CD4-positive, alpha-beta T cell treated with Interleukin-4 for 1 hour (primary cell): ENCODE measurements at places on chromosomes 5 and 9.

- DNase-seq: no peak
Observed at GRCh38 chr5:127003798-127004495, 26.4 kb downstream of the MARCHF3 start.

DNA sequence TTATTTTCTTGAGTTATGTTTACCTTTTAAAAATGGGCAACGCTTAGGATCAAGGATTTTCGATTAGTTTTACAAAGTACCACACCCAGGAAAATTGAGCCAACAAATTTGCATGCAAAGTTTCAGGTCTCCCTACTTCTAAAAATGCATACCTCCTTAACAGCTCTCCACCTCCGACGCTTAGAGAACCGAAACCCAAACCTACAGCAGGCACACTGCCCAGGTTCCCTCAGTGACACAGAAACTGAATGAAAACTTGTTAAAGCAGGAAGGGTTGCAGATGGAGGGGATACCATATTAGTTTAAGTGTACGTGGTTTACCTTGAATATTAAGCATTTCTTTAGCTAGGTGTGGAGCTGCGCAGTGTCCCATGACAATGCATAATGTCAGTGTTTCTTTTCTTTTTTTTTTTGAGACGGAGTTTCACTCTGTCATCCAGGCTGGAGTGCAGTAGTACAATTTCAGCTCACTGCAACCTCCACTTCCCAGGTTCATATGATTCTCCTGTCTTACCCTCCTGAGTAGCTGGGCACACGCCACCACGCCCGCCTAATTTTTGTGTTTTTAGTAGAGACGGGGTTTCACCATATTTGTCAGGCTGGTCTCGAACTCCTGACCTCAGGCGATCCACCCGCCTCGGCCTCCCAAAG is 1.6 kb upstream of the SUB1 start:
- peak; percentile 50 for DNase-seq

DNA sequence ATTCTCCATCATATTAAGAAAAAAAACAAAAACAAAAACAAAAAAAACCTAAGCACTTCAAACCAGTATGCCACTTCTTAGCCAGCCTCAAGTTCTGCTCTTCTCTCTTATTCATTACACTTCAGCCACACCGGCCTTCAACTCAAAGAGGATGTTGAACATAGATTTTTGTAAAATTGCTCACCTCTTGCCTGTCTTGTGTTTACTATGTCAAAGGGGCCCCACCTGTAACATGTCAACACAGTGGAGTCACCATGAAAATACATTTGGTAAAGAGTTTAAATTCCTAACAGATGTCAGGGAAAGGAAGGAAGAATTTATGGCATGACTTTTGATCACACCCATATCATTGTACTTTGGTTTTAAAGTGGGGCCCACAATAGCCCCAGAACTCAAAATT is 121.1 kb upstream of the GHR start:
- DNase-seq: no peak

GRCh38 chr9:102185962-102186361 is 447.5 kb upstream of the GRIN3A start:
- no peak for DNase-seq

- no peak for DNase-seq
Observed at GRCh38 chr5:135504376-135504775, 31.4 kb downstream of the NEUROG1 start.

- no peak for DNase-seq
Observed at GRCh38 chr5:108339220-108339619, 42.7 kb downstream of the FBXL17 start.

DNA sequence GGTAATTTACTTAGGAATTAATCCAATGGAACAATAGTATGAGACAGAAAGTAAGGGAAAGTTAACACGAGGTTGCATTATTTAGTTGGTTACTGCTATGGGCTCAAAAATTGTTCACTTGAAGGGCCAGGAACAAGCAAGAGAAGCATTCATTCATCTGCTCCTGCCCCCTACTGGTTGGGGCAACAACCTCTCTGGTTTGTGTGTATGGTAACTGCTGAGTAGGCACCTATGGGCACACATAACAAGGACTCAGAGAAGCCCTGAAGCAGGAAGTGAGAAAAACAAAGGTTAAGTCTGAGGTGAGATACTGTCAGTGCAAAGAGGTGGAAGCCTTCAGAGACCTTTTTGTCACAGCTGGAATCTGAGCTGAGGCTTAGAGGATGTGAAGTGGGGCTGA is 34.4 kb upstream of the RANBP6 start:
- DNase-seq: peak; percentile 29

- DNase-seq: no peak
Observed at GRCh38 chr5:16953729-16954128, 17.6 kb upstream of the MYO10 start.

DNA sequence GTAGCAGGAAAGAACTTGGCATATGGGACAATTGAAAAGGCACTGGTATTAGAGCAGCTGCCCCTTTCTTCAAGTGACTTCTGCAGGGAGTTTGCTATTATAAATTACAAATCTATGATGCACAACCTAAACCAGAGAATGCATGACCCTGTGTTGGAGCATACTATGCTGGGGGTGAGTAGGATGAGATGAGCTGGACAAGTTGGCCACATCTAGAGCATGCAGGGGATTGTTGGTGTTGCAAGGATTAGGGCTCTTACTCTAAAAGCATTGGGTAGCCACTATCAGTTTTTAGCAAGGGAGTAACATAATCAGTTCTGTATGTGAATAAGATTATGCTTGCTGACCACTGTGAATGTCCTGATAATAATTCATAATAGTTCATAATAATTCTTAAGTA is 186.7 kb downstream of the KIAA0825 start:
- DNase-seq: no peak

GRCh38 chr9:94639061-94639998 is at the start of gene FBP1:
FBP1 (minus strand) TSS chr9:94639518; CDS start chr9:94639310, 208 bp downstream.
- DNase-seq: peak; percentile 36

DNA sequence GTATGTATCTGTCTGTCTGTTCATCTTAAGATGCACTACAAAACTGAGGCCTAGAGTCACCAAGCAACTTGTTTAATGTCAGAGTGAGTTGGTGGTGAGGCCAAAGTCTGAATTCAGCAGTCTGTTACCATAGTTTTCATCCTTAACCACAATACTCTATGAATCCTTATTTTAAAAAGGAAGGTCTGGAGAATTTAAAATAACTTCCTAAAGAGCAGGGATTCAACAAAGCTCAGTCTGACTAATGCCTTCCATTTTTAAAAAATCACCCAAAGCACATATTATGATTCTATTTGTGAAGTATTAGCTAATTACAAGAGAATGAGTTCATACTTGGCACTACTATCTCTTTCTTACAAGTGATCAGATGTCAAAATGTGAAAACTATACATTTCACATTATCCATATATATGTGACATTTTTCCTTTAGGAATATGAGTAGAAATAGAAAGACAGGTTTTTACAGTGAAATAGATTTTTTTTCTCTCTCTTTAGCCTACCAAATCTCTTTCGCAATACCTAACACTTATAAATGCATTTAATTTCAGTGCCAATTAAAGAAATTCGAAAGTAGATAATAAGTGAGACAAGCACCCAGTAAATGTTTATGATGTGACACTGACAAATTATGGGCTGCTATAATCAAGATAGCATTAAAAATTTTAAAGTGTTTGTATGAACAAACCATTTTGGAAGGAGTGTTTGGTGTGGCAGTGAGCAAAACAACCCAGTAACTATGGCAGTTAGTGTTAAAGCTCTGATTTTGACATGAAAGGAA is 102.3 kb upstream of the CDKN2B start:
- DNase-seq: no peak

GRCh38 chr9:71594541-71594940 is 173.8 kb downstream of the CEMIP2 start:
- DNase-seq: no peak

DNA sequence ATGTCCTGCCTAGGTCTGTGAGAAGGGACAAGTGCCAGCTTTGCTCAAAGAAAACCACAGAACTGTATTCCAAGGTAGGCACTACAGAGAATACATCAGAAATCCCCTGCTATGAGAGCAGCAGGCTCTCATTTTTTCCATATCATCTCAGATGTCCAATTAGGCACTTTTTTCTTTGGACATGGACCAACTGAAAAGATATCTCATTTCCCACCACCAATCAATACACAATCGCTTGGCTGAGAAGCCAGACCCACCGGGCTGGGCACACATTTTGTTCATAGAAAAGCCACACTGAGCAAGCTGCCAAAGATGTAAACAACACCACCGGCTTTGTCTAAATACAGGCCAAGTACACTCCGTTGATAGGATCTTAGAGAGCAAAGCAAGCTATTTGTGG is 25.9 kb downstream of the STOM start:
- DNase-seq: no peak

DNA sequence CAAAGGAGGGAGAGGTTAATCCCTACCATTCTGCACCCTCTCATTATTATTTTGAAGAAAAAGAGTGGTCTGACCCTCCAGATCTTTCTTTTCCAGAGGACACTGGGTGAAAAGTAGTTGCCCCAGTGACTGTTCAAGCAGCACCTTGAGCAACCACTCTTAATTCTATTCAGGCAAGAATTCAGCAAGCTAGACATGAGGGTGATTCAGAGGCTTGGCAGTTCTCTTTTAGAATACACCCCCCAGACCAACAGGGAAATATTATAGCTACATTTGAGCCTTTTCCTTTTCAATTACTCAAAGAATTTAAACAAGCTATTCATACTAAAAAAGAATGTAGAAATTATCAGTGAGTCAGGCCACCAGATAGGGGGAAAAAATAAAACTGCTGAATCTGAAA is 178.3 kb downstream of the MRPS30 start:
- no peak for DNase-seq

DNA sequence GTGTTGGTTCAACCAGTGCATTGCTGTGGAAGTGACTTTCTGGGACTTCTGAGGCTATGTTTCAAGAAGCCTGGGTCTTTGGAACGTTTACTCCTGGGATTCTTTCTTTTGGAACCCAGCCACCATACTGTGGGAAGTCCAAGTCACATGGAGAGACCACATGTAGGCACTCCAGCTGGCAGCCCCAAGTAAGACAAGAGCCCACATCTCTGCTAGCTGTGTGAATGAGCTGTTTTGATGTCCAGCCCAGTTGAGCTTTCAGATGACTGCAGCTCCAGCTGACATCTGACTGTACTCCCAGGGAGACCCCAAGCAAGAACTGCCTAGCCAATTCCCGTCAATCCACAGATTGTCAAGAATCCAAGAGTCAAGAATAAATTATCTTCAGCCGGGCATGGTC is 60.1 kb upstream of the SPATA31D4 start:
- no peak for DNase-seq

DNA sequence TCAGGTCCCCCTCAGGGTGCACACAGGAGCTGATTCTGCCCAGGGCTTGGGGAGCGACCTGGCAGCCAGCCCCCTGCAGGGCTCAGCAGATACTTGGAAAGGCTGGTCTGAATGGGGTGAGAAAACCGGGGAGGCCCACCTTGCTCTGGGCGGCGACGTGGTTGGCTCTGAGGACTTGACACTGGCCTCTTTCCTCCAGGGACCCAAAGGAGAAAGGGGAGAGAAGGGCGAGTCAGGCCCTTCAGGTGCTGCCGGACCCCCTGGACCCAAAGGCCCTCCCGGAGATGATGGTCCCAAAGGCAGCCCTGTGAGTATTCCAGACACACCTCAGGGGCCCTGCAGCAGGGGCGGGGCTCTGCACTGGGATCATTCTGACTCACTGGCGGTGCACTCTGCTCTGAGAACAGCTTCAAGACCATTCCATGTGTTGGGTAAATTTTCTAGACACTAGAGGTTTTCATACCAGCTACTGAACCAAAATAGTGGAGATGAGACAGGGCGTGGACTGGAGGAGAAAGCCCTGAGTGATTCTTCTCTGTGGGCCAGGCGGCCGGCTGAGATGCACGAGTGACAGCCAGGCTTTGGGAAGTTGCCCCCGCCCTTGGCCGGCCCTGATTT is 65.9 kb upstream of the FCN2 start:
- no peak for DNase-seq

DNA sequence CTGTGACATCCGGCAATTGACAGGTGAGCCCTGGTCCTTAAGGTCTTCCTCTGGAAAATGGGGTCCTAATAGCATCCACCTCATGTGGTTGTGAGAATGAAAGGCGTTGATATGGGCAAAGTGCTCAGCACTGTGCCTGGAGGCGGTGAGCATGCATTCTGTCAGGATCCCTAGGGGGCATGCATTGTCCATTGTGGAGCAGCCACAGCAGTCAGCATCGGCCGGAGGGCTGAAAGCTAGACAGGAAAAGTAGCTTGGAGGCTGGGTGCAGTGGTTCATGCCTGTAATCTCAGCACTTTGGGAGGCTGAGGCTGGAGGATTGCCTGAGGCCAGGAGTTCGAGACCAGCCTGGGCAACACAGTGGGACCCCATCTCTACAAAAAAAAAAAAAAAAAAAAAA is 122.2 kb downstream of the LHX2 start:
- DNase-seq: peak; percentile 19

DNA sequence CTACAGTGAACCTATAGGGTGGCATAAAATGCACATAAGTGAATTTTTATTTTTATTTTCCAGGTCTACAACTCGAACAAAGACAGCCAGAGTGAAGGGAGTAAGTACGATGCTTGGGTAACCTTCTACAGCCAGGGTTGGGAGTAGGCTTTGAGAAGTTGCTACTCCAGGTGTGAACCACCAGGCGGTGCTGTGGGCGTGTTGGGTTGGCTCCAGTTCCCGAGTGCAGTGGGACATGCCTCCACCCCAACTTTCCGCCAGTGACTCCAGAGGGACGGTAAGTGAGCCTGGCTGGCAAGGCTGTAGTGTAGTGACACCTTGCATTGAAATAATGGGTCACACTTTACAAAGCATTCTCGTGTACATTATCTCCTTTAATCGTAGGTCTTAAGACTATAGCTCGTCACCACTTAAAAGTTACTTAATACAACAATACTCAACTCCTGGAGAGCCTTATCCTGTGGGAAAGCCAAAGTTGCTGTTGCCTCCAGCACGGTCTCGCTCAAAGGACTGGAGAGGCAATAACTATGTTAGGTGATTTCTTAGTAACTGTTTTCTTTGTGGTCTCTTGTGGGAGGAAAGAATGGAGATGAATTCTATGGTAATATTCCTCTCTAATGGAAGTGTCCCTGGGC is 244.0 kb downstream of the ARHGAP26 start:
- no peak for DNase-seq

- no peak for DNase-seq
Observed at GRCh38 chr9:17882688-17883594, 304.1 kb downstream of the SH3GL2 start.

- DNase-seq: no peak
Observed at GRCh38 chr9:135087489-135087792, at the start of gene OLFM1. OLFM1 (plus strand) TSS chr9:135087668; CDS start chr9:135087990, 322 bp downstream.

GRCh38 chr5:131459216-131459615 is 175.8 kb downstream of the RAPGEF6 start:
- no peak for DNase-seq

DNA sequence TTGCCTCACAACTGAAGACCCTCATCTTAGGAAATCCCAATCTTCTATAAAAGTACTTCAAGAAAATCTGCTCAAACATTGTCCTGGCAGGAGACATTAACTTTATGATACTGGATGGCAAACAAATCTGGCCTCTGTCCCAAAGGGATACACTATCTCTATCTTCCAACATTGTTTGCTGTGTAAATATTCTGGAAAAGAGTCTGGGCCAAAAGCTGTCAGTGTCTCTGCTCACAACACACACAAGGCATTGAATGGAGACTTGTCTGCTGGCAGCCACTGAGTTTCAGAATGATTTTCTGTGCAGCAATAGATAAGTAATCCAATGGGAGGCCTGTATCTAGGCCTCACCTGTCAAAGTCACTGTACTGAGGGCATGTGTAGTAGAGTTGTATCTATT is 471.1 kb downstream of the DMAC1 start:
- DNase-seq: no peak
